Urinary bladder (tissue), 4 donors: ENCODE measurements at places on chromosomes 12 and 14. TPM values are rescaled to one million over a fixed set of nuclear protein-coding genes. Genes with fewer than 3 reads are reported as not detected.

Gene MYF6
- not detected for polyA plus RNA-seq

DNA sequence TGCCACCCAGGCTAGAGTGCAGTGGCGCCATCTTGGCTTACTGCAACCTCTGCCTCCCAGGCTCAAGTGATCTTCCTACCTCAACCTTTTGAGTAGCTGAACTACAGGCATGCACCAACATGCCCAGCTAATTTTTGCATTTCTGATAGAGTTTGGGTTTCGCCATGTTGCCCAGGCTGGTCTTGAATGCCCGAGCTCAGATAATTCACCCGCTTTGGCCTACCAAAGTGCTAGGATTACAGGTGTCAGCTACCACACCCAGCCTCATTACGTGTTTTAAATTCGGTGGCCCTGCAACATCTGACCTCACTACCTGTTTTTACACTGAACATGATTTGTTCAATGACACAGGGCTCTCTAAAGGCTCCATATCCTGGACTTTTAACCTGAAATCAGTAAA lies 22.9 kb upstream of the RDH16 start:
- DNase-seq: no peak

Gene PZP
- polyA plus RNA-seq: 0.28 TPM

DNA sequence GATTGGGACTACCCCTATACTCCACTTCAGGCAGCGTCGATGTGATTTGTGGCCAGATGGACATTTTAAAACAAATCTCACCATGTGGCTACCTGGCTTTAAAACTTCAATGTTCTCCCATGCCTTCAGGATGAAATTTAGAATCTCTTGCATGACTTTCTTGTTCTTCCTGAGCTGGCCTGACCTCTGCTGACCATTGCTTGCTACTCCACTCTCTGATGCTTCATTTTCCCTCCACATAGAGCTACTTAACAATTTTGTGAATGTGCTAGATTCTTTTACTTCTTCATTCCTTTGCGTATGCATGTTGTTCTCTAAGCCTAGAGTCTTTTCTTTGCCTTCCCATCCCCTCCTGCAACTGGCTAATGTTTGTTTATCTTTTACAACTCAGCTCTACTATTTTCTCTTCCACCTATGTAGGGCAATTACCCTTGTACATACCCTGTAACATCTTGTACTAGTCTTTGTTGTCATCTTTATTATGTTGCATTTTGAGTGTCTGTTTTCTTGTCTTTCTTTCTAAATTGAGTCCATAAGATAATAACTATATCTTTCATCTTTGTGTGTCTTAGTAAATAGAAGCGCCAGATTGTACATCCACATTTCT lies 41.2 kb downstream of the YLPM1 start:
- DNase-seq: no peak

DNA sequence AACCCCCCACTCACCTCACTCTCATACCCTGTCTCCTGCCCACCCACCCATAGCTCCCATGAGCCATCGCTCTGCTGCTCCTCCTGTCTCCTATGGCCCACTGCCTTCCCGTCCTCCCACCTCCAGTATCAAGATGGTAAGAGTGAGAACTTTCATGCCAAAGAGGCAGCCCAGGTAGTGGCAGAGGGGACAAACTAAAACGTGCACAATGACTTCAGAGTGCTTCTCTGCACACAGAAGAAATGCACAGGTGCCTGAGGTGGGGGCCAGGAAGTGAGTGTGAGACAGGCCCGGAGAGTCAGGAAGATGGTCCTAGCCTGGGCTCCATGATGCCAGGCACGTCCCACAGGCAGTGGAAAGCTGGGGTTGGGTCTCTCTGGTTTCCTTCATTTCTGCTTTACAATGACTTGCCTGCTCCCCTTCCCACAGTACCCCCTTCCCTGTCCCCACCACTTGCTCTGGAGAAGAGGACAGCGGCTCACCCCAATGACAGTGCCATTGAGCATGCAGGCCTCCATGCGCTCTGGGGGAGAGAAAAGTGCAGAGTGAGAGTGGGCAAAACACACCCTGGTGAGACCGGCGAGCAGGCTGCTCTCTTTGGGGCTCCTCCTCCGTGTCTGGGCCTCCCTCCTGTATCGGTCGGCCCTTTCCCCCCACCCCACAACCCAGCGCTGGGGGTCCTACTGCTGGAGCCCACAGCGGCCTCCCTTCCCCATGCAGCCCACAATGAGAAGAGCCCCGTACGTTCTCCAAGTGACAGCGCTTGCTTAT lies 22.8 kb upstream of the ANO2 start:
- no peak for DNase-seq

DNA sequence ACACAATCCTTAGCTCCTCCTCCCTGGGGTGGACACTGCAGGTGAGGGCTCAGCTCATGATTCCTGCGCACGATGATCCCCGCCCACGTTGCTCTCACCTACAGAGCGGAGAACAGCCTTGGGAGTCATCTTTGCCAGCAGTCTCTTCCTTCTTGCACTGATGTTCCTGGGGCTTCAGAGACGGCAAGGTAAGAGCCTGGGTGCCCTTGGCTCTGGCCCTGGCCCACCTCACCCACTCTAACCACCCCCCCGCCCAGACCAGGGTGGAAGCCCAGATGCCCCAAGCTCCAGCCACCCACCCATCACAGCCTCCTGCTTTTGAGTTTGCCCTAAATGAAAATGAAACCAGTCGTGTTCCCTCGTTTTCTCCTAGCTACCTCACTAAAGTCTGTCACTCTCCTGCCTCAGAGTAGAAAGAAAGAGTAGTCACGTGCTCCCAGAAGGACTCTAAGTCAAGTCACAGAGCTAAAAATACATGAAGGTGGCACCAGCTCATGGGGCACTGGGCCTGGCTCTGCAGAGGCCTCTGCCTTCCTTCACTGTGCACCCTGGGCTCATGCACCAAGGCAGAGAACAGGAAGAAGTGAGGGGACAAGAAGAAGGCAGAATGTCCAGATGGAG lies 9.0 kb downstream of the TAPBPL start:
- DNase-seq: no peak

GRCh38 chr12:131266591-131267467 lies 313.1 kb downstream of the ADGRD1 start:
- DNase-seq: peak; percentile 14

Gene MAP1LC3B2
- polyA plus RNA-seq: 3.0 TPM

DNA sequence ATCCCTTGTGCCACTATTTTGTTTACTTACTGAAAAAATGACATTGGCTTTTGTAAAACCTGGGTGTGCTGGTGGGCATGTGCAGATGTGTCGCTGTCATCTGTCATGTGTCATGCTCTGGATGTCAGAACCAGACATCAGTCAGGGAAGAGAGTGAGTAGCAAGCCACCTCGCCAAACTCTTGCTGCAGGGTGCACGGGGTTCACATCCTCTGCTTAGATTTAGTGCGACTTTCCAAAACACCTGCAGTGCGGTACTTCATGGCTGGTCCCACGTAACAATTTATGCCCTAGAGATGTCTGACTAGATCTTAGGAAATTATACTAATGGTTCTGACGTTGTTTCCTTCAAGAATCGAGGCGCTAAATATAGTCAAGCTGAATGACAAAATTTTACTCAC lies 106.7 kb downstream of the CRADD start:
- no peak for DNase-seq

DNA sequence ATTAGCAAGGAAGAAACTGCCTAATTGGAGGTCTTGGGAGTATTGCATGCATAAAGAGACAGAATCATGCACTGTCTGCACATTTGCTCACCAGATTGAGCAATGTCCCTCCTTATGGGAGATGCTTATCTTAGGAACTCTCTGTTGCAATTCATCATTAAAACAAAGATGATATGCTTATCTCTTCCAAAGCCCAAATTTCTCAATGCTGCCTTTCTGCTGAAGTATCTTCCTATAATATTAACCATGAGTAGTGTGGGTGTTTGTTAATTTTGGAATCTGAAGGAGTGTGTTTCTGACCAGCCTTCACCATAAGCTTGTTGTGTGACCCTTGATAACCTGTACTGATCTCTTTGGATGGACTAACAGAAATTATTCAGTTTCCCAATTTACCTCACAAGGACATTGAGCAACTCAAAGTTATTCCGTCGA lies 1257.6 kb upstream of the FLRT2 start:
- DNase-seq: no peak

GRCh38 chr12:48774516-48774915 lies 14.4 kb downstream of the ADCY6 start:
- DNase-seq: no peak

DNA sequence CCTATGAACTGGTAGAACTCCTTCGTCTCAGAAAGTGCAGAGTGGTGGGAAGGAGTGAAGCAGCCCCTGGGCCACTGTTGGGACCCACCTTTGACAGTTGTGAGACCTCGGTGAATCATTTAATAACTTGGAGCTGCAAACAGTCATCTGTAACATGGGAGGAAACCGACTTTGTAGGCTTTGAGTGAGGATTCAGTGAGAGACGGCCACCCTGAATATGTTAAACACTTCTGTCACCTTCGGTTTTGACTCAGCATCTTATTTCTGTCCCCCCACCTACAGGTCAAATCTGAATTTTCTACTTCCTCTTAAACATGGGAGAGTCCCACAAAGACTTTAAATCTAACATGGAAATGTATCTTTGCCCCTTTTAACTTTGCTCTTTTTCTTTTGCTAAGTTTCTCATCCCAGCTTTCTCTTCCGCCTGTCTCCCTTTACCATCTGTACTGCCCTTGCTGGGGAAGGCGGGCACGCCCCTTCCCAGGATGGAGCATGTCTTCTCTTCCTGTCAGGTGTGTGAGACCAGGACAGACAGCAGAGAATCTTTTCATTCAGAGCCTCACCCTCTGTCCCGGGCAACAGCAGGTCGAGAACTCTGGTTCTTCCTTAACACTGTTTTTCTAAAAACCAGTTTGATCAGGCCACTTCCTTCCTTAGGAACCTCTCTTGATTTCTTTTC lies 37.1 kb downstream of the ZC3H14 start:
- DNase-seq: no peak

Gene RTL1
- 0.01 TPM for polyA plus RNA-seq

- DNase-seq: no peak
Measured at GRCh38 chr12:41205070-41205709, 17.1 kb downstream of the PDZRN4 start.

GRCh38 chr14:37375566-37375965 lies 177.8 kb downstream of the MIPOL1 start:
- DNase-seq: no peak

- DNase-seq: no peak
Measured at GRCh38 chr12:18368594-18368993, 107.3 kb downstream of the PIK3C2G start.

Gene LGR5
- polyA plus RNA-seq: 0.14 TPM

- DNase-seq: no peak
Measured at GRCh38 chr14:24095271-24096068, 1.4 kb downstream of the PCK2 start.

Gene BMP4
- polyA plus RNA-seq: 82.4 TPM

- no peak for DNase-seq
Measured at GRCh38 chr12:43145481-43145880, 406.5 kb downstream of the ADAMTS20 start.

Gene CLEC4D
- polyA plus RNA-seq: 0.19 TPM

DNA sequence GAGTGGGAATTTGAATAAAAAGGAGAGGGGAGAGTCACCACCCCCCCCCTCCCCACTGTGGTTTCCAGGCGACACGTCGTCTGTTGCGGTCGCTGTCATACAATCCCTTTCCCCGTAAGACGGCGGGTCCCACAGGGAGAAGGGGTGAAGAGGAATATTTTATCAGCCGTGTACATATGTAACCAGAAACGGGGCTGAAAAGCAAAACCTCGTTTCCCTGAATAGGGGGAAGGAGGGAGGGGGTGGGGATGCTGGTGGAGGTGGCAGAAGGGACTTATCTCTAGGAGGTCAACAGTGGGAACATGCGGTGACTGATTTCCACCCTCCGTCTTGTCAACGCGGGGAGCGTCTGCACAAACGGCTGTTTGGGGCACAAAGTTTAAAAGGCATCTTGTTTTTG lies 171.4 kb downstream of the RBM19 start:
- DNase-seq: no peak

- no peak for DNase-seq
Measured at GRCh38 chr12:49089821-49090773, 4.5 kb downstream of the DHH start.

GRCh38 chr12:12543959-12544358 lies 18.7 kb downstream of the DUSP16 start:
- no peak for DNase-seq

Gene TOX4
- 46.5 TPM for polyA plus RNA-seq

Gene ASIC1
- 5.4 TPM for polyA plus RNA-seq

DNA sequence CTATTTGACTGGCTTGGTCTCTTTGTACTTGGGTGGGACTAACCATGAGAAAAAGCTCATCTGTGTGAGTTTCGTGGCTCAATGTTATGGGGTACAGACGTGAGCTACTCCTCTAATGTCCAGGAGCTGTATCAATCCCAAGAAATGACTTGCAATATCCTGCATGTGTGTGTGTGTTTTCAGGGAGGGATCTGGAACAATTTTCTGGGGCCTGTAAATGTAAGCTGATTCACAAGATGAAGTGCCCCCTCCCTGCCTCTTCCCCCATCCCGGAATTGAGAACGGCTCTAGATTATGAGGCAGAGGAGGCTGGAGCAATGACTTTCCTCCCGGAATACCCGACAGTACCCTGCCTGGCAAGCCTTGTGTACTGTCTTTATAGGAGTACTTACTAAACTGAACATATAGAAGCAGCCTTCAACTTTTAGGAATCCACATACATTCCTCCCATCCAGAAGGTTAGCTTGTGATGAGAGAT lies 53.9 kb downstream of the TMX1 start:
- DNase-seq: no peak

DNA sequence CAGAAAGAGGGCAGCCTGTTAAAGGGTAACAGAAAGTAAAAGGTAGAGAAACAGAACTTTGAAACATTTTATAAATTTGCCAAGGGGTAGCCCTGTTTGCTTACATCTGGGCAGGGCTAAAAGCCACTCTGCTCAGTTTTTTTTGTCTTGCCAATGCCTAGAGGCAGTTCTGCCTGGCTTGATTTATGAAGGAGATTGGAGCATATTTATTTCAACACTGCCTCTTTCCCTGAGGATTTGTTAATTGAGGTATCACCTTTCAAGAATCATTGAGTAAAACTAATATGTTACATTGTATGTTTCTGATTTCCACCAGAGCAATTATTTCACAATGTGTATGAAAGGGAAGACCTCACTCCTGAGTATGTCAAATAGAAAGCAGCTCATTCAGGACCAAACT lies 160.8 kb downstream of the GXYLT1 start:
- no peak for DNase-seq

- no peak for DNase-seq
Measured at GRCh38 chr12:1047898-1048660, 57.1 kb downstream of the ERC1 start.

DNA sequence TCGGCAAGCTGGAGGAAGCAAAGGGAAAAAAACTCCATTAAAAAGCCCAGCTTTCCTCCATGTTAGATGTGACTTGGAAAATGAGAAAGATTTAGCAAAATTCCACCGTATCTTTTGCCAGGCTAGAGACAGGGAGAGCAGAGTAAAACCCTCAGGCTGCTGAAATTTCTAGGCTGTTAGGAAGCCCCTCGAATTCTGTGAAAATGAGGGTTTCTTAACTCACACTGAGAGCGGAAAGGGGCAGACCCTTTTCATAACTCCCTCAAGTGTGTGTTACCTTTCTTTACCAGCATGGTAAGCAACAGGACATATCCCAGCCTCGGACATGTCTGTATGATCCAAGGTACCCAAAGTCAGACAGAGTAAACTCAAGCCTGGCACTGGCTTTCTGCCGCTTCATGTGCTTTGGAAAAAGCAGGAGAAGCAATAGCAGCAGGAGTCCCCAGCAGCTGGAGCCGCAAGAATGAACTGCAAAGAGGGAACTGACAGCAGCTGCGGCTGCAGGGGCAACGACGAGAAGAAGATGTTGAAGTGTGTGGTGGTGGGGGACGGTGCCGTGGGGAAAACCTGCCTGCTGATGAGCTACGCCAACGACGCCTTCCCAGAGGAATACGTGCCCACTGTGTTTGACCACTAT lies at the start of gene RHOJ:
Gene RHOJ, plus strand, starts transcription at position 37 of the 637 bp plus-strand sequence. Its CDS starts 427 bp downstream, at position 464.
- DNase-seq: no peak
